ENCODE measurements at places on chromosomes 3 and 15.
A peak's percentile ranks its signal among the peaks of the same experiment; 100 is the strongest.

DNA sequence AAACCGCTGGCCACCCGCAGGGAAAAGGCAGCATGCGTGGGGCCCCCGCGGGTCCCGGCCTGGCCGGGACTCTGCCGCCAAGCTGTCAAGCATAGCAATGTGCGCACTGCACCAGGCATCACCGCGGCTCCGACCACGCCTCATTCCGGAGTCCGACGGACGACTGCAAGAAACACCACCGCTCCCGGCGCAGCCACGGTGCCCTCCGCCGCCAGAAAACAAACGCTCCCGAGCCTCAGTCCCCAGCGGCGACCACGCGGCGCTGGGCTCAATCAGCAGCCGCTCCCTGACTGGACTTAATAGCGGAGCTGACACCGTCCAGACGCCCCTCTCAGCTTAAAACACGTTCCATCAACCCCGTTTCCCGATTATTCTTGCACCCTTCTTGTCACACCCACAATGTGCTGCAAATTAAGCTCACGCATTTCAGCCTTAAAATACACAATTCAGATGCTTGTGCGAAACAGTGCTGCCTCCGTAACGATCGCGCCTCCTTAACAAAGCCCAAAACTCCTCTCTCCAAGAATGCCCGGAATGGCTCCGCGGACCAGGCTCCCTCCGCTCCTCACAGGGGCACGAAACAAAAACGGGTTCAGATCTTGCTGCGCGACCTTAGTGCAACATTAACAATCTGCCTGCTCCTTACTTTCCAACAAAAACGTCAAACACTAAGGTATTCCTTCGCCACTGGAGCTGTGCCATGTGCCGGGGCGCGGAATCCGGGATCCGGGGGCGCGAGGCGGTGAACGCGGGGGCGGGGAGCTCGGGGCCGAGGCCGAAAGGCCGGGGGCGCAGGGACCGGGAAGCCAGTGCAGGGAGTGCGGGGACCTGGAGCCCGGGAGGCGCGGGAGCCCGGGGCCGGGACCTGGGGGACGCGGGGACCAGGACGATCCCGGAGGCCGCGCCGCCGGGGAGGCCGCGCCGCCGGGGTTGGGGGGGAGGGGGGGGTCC lies 655 bp downstream of the CYFIP1 start:
- DNase-seq: peak; percentile 45
- no peak overlapping the region for H3K27ac ChIP-seq
- H3K4me1 ChIP-seq: peaks cover 15% of the 10 kb centered on the region
- no peaks in the 10 kb centered on the region for H3K36me3 ChIP-seq

- no peak for DNase-seq
- H3K4me3 ChIP-seq: no peak overlapping the region
- H3K27me3 ChIP-seq: no peaks in the 10 kb centered on the region
- no peak overlapping the region for H3K27ac ChIP-seq
These were observed 372.1 kb upstream of the ARHGEF26 start for GRCh38 chr3:153749070-153749610.

GRCh38 chr3:187678726-187679268 lies 8.6 kb upstream of the SST start:
- no peaks in the 10 kb centered on the region for H3K4me1 ChIP-seq
- H3K27ac ChIP-seq: no peak overlapping the region
- no peaks in the 10 kb centered on the region for H3K36me3 ChIP-seq
- H3K4me3 ChIP-seq: no peak overlapping the region

- peak overlapping the region; percentile 93 for H3K4me3 ChIP-seq
- H3K27me3 ChIP-seq: peaks cover 54% of the 10 kb centered on the region
- peaks cover 43% of the 10 kb centered on the region for H3K4me1 ChIP-seq
- H3K36me3 ChIP-seq: peaks cover 7% of the 10 kb centered on the region
- H3K27ac ChIP-seq: peak overlapping the region; percentile 83
These were observed 1.2 kb upstream of the BAHD1 start for GRCh38 chr15:40439461-40439959.

GRCh38 chr15:84113919-84114318 lies 121.7 kb upstream of the GOLGA6L4 start:
- H3K27me3 ChIP-seq: peaks cover 21% of the 10 kb centered on the region
- no peak for DNase-seq
- no peak overlapping the region for H3K27ac ChIP-seq
- H3K36me3 ChIP-seq: no peaks in the 10 kb centered on the region

DNA sequence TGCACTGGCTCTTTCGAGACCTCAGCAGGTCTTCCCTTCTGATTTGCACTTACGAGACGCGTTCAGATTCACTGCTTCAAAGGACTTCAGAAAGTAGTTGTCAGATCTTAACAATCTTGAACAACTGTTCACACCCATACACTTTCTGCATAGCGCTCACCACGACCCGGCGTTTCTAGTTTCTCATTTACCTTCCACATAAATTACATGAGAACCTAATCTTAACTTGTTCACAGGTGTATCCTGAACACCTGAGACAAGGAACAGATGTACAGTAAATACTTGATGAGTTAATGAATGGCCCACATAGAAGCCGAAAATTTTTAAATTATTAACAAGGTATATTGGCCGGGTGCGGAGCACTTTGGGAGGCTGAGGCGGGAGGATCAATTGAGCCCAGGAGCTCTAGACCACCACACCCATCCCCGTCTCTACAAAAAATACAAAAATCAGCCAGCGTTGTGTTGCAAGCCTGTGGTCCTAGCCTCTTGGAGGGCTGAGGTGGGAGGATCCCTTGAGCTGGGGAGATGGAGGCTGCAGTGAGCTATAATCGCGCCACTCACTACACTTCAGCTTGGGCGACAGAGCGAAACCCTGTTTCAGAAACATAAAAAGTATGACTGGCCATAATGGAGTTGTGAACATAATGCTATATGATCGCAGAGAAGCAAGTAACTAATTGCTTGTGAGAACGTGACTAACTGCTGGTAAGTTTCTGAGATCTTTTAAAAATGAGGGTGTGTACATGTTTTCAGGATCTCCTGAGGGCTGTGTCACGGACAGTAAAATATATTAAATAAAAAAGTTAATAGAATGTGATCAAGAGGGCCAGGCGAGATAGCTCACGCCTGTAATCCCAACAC lies 984 bp upstream of the SMARCC1 start:
- H3K4me1 ChIP-seq: peaks cover 21% of the 10 kb centered on the region
- H3K36me3 ChIP-seq: peaks cover 5% of the 10 kb centered on the region
- peak overlapping the region; percentile 94 for H3K4me3 ChIP-seq
- H3K27me3 ChIP-seq: no peaks in the 10 kb centered on the region

GRCh38 chr3:109178708-109179107 lies 42.2 kb downstream of the C3orf85 start:
- H3K36me3 ChIP-seq: no peaks in the 10 kb centered on the region
- no peaks in the 10 kb centered on the region for H3K4me1 ChIP-seq
- H3K27me3 ChIP-seq: no peaks in the 10 kb centered on the region

GRCh38 chr3:153233986-153234385 lies 72.0 kb downstream of the RAP2B start:
- no peak overlapping the region for H3K4me3 ChIP-seq
- H3K27ac ChIP-seq: no peak overlapping the region
- no peaks in the 10 kb centered on the region for H3K4me1 ChIP-seq
- H3K36me3 ChIP-seq: no peaks in the 10 kb centered on the region

DNA sequence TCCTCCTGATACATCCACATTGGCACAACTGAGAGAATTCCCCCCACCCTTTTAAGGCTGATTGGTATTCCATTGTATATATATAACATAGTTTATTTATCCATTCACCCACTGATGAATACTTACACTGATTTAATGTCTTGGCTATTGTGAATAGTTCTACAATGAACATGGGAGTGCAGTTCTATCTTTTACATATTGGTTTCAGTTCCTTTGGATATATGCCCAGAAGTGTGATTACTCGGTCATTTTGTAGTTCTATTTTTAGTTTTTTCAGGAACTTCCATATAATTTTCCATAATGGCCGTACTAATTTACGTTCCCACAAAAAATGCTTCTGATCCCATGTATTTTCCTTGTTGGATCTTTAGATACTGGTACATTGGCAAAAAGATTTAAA lies 135.3 kb downstream of the FMN1 start:
- no peak for DNase-seq
- H3K27me3 ChIP-seq: peaks cover 6% of the 10 kb centered on the region

GRCh38 chr3:16290007-16290826 lies 25.2 kb downstream of the OXNAD1 start:
- H3K27ac ChIP-seq: peak overlapping the region; percentile 88
- peaks cover 84% of the 10 kb centered on the region for H3K36me3 ChIP-seq
- peaks cover 55% of the 10 kb centered on the region for H3K4me1 ChIP-seq
- peak overlapping the region; percentile 92 for H3K4me3 ChIP-seq
- H3K27me3 ChIP-seq: no peaks in the 10 kb centered on the region
- peak; percentile 78 for DNase-seq

All from activated CD8-positive, alpha-beta T cell treated with anti-CD3 and anti-CD28 coated beads, Interleukin-2, amount 10 ng/mL, durations not matched to agents 7 days and 5 days (primary cell).